CD4-positive, alpha-beta memory T cell (primary cell): ENCODE measurements at places on chromosomes 11 and 22. TPM values are rescaled to one million over a fixed set of nuclear protein-coding genes. Genes with fewer than 3 reads are reported as not detected.

SYT7 gene
- polyA plus RNA-seq = not detected

OR51B5 gene
- not detected for polyA plus RNA-seq

YAP1 gene
- polyA plus RNA-seq = not detected

GATD1 gene
- 15.0 TPM for polyA plus RNA-seq

MRGPRE gene
- polyA plus RNA-seq = not detected

PRAME gene
- not detected for polyA plus RNA-seq

HBG2 gene
- not detected for polyA plus RNA-seq

OR51B4 gene
- polyA plus RNA-seq = not detected

JAM3 gene
- 6.5 TPM for polyA plus RNA-seq

MMP13 gene
- polyA plus RNA-seq = not detected

MMP12 gene
- not detected for polyA plus RNA-seq

KCNA4 gene
- not detected for polyA plus RNA-seq

DNA sequence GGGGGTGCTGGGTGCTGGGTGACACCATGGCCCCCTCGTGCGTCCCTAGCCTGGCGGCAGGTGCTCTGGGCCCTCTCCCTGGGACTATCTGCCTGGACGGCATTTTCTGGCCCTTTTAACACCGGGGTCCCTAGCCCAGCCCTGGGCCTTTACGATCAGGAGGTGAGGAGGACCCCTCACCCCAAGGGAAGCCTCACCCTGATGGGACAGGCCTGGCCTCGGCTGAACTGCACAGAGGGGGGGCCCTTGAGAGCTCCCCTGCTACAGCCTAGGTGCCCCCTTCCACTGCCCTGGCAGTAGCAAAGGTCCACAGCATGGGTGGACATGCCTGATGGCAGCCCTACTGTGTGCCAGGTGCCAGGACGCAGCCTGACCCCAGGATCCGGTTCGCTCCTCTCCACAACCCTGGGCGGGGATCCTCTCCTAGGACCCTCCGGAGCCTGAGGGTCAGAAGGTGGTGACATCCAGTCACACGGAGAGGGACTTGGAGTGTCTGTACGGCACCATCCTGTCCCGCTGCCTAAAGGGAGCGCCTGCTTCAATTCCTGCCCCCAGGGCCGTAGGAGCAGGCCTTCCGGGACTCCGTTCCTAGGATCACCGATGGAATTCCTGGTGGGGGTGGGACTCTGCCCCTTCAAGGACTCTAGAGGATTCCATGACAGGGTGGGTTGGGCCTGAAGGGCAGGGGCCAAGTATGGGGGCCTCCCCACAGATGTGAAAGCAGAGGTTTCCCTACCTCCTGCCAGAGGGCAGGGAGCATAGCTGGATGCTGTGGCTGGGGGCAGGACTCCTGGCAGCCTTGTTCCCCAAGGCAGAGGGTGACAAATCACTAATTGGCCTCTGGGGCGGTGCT lies 33.0 kb upstream of the TH start:
- no peak for DNase-seq

DNA sequence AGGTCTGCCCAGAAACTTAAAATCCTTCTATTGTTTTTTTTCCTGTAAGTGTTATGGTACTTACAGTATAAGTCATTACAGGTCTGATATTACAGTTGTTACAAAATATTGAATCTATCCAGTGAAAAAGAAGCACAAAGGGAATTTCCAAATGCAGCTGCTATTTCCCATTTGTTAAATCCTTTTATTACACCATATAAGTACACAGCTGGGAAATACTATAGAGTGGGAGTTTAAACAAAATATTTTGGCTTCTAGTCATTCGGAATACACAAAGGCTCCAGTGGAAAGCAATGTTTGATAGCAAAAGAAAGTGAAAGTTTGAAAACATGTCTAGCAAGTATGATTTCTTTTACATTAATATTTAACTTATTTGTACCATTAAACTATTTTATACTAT lies 18.0 kb downstream of the SOX6 start:
- DNase-seq = no peak

GRCh38 chr11:2399488-2400068 lies 972 bp upstream of the TSSC4 start:
- DNase-seq = no peak

- DNase-seq = no peak
Observed at GRCh38 chr11:46445920-46446771, 54.6 kb upstream of the CHRM4 start.

DNA sequence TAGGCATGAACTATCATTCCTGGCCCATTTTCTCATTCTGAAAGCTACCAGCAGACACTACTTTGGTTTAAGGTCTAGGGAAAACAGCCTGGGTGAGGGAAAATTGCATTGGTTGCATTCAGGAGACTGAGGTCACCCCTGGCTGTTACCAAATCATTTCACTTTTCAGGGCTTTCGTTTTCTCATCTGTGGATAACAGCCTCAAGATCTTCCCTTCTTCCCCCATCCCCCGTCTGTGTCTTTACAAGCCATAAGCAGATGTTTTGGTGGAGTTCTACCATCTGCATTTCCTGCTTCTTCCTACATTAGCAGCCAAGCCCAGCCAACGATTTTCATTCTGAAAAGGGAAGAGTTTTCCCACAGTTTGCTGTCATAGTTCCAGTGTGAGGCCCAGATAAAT lies 130.4 kb downstream of the HIPK3 start:
- DNase-seq = no peak

DNA sequence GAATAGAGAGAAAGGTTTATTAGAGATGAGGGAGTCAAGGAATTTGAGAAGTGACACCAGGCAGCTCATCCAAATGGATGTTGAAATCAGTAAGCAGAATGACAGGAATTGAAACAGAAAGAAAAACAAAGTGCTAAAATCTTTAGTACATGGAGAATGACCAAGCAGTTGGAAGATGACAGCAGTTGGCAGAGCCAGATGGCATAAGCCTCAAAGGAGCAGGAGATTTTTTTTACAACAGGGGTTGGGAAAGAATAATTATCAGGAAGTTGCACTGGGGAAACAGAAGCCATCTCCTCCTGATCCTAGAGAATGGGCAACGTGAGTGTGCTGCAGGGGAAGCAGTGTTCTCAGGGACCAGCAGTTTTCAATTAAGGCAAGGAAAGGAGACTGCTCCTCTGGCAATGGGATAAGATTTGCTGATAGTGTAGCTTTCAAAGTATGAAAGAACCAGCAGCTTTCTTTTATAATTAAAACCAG lies 28.9 kb downstream of the RAB39A start:
- DNase-seq = no peak

- no peak for DNase-seq
Observed at GRCh38 chr22:17733466-17733865, 40.8 kb downstream of the BID start.

DNA sequence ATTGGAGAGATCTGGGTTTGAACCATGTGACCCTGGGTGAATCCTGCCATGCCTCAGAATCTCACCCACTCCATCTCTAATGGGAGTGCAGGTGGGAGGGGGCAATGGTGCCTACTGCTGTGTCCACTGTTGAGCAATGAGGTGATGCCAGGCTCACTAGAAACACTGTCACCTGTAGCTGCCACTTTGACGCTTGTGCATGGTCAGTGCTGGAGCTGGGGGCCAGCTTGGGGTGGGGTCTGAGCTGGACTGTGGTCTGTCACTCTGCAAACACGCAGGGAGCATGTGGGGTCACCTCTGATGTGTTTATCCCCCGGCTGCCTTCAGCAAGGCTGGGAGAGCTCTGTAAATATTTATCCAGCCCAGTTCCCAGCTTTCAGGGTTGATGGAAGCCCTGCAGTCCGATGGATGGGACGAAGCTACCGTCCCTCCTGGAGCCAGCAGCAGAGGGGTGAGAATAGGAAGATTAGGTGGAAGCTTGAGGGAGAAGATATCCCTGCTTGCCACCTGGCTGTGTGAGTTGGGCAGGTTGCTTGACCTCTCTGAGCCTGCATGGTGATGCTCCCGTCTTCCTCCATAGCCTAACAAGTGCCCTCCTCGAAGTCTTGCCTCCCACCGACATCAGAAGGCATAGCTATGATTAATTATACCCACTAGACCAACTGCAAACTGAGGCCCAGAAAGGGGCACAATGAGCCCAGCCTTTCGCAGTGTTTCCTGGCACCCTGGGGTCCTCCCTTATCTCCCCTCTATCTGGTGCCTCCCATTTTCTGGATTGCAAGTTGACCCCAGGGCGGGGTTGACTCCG lies 1.7 kb downstream of the MMP11 start:
- no peak for DNase-seq

GRCh38 chr11:61496602-61497400 lies 11.7 kb upstream of the LRRC10B start:
- no peak for DNase-seq

DNA sequence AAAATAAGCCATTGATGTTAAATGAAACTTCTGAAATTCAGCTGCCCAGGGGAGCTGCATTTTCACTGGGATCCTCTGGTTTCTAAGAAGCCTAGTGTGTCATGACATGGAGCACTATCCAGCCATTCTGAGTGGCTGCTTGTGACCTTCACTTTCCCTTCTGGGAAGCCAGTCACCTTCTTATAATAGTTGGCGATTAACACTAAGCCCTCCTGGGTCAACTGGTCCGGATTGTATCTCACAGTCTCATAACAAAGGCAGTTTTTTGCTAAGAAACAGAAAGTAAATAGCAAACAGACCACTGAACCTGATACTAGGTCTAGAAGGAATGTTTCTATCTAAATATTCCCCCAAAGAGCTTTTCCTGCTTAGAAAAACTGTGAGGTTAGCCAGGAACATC lies 7.9 kb downstream of the CSRP3 start:
- no peak for DNase-seq

GRCh38 chr11:1239596-1240205 lies 16.8 kb downstream of the MUC5B start:
- DNase-seq = no peak

- no peak for DNase-seq
Observed at GRCh38 chr11:133808393-133809140, 36.7 kb downstream of the SPATA19 start.

DNA sequence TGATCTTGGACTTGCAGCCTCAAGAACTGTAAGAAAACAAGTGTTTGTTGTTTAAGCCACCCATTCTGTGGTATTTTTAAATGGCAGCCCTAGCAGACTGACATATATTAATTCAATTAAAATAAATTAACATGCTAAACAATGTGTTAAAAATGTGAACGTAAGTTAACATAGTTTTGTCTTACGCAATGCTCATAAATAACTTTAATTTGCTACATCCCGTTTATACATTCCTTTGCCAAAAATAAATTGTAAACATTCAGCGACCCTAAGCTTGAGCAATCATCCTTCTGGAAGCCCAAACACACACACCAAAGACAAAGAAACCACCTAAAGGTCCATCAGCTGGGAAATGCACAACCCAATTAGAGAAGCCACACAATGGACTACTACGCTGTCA lies 70.4 kb downstream of the CELSR1 start:
- DNase-seq = no peak

DNA sequence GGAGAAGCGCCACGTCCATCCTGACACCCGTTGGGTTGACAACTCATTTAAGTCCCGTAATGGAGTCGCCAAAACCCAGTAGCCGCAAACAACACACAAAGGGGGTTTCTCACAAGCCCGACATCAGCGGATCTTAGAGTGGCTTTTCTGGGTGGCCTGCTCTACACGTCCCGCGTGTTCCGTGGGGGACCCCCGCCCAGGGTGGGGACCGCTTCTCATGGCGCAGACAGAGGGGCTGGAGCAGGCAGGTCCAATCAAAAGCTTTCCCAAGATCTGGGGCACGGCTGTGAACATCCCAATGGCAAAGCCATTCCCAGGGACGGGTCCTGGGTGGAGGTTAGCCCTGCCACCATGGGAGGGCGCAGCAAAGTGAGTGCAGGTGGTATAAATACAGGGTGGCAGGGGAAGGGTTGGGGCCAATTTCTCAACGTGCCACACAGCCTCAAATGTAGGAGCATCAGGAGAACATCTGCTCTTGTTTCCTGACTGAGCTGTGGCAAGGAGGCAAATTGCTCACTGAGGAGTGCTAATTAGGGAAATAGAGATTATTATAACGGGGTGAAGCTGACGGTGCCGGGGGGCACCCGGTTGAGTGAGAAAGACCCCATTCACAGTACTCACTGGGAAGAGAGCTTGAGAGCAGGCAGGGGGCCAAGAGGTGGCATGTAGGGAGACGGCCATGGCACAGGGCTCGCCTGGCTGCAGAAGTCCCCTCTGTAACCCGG lies 1447.2 kb downstream of the TBC1D22A start:
- DNase-seq = no peak

- DNase-seq = no peak
Observed at GRCh38 chr11:117871160-117871559, 5.3 kb downstream of the FXYD6 start.

GRCh38 chr11:132809070-132809469 lies 723.2 kb downstream of the OPCML start:
- no peak for DNase-seq

DNA sequence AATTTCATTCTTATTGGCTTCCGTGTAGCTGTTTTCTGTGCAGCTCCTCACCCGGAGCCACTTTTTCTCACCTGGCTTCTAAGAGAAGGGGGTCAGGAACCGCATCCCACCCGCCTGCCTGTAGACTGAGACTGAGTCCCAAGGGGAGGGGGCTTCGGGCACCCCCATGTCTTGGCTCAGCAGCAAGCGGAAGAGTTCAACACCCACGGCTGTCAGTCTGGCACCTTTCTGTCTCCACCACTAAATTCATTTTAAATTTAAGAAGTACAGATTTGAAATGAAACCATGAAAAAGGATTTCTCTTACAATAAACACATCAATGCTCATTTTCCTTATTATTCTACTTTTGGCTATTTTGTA lies 66.7 kb downstream of the EFCAB6 start:
- no peak for DNase-seq

- no peak for DNase-seq
Observed at GRCh38 chr22:27205492-27206373, 548.3 kb downstream of the MIAT start.

- no peak for DNase-seq
Observed at GRCh38 chr22:23908587-23909205, 14.5 kb downstream of the MIF start.

- peak; percentile 68 for DNase-seq
Observed at GRCh38 chr11:35272391-35272902, 133.5 kb downstream of the CD44 start.

GRCh38 chr11:19472679-19473078 lies 231.9 kb upstream of the E2F8 start:
- no peak for DNase-seq

DNA sequence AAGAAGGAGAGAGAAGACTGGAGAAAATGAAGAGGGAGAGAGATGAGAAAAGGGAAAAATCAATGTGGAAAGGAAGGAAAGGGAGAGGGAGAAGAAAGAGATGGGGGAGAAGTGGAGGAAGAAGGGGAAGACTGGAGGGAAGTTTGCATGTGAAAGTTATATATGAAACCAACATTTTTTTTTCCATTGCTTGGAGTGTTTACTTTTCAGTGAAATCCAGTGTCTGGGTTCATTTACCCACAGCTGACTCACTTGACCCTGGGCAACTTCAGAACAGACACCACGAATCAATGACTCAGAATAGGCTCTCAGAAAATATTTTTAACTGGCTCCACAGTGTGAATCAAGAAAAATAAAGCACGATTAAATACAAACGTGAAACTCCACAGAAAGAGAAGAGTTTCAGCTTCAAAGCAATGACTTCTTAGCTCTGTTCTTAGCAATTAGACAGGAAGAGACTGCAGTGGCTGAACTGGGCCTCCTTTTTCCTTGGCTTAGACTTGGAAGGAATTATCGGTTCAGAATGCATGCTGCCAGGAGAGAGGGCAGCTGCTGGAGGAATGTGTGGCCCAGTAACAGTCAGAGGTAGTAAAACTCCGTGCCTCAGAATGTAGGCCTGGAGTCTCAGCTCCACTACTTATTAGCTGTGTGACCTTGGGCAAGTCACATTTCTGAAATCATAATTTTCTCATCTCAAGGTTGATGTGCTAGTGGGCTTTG lies 237.5 kb downstream of the MIAT start:
- no peak for DNase-seq
